T1000 (cell line): ENCODE measurements at places on chromosomes 13 and 19.

GRCh38 chr19:47497050-47497766 lies 13.2 kb upstream of the KPTN start:
- no peak for DNase-seq

DNA sequence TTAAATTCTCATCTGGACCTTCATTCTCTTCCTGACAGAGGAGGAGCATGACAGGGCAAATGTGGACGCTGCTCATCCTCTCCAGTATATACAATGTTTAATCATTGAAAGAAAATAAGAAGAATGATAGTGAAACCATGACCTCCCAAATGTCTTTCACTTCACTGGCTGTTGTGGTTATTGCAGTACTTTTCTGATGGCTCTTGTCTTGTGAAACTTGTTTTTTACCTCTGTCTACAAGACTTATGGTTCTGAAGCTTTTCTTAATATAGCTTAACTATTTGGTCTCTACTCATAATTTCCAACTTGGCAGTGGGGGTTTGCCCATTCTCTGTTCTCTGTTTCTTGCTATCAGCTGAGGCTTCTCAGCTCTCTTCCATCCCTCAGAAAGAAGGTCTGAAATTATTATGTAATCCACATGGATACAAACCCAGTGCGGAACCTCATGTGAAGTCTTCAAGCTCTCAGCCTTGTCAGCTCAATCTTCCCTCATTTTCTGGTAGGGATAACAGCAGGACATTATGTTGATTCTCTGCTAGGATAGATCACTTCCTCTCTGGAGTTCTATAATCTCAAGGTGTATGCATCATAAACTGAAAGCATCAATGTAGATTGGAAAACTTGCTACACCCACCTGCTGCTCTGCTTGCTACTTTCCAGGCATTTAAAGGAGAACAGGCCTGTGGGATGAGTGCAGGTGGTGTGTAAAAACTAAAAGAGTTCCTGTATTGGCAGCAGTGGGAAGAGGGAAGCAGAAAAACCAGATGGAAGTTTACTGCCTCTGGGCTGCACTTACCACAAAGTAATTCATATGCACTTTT lies 250.3 kb upstream of the HTR2A start:
- no peak for DNase-seq

GRCh38 chr19:50301607-50301971 lies 27.6 kb downstream of the KCNC3 start:
- no peak for DNase-seq

- no peak for DNase-seq
Observed at GRCh38 chr19:29672933-29673336, 7.7 kb downstream of the PLEKHF1 start.

DNA sequence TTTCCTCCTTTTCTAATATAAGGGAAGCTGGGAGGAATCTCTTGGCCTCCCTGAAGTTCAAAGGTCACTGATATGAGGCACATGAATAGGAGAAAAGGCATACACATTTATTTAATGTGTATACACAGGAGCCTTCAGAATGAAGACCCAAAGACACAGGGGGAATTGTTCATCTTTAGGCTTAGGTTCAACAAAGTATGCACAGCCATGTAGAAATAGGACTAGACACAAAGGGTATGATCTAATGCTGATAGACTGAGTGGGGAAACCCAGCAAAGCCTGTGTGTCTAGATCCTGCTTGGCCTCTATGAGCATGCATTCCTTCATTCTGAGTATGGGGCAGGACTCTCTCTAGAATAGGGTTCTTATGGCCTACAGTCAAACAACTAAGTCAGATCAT lies 177.1 kb upstream of the RFC3 start:
- no peak for DNase-seq

GRCh38 chr19:6034512-6034911 lies 56.6 kb upstream of the RANBP3 start:
- DNase-seq, result no peak

DNA sequence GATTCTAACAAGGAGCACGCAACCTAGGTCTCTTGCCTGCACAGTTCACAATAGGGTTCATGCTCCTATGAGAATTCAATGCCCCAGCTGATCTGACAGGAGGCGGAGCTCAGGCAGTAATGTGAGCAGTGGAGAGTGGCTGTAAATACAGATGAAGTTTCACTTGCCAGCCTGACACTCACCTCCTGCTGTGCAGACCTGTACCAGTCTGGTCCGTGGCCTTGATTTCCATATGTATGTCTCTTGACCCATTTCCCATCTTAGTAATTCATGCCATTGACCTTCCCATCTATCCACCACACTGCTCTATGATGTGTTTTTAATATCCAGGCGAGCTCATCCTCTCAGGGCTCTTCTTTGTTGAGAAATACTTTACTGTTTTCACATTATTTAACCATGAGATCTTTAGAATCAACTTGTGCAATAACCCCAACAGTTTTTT lies 95.2 kb downstream of the LRCH1 start:
- no peak for DNase-seq

- DNase-seq, result no peak
Observed at GRCh38 chr13:33612641-33613638, 205.0 kb upstream of the RFC3 start.

- no peak for DNase-seq
Observed at GRCh38 chr13:38905861-38906260, 84.8 kb downstream of the STOML3 start.

DNA sequence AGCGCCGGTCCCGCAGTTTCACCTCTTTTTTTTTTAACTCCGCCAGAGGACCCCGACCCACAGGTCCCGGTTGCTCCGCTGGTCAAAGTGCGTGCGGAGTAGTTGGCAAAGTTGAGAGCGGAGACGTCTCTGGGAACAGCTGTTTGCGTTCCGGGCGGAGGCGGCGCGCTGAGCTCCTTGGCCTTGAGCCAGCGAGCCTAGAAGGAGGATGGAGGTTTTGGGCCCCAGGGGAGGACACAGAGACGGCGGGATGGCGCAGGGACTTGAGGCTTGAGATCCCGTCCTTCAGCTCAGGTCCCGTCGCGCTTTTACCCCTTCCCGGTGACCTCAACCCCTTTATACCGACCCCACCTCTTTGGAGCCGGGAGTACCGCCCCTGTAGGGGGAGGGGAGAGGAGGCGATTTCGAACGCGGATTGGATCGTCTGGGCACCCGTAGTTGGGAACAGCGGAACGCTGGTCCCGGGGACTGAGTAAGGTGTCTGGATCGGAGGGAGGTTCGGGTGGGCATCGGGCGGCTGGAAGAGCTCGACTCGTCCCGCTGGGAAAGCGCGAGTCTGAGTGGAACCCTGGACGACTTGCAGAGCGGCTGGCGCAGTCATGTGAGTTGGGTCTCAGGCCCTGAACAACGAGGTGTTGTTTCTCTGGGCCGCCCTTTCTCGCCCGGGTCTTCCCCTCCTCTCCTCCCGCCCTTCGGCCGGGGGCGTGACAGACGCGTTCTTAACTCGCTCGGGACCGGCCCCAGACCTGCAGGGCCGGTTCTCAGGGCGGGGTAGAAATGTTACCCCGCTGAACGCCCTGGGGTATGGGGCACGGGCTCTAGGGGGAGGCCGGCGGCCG lies at the start of gene WBP4:
Gene WBP4, plus strand, starts transcription at position 435 of the 839 bp plus-strand sequence. Its CDS starts 165 bp downstream, at position 600.
- peak; percentile 79 for DNase-seq

- DNase-seq, result peak; percentile 82
Observed at GRCh38 chr19:46970815-46971214, 48.8 kb upstream of the NPAS1 start.

- no peak for DNase-seq
Observed at GRCh38 chr19:35858311-35858710, 1.6 kb downstream of the KIRREL2 start.

GRCh38 chr13:113179374-113180230 lies 21.2 kb downstream of the PROZ start:
- DNase-seq, result no peak

DNA sequence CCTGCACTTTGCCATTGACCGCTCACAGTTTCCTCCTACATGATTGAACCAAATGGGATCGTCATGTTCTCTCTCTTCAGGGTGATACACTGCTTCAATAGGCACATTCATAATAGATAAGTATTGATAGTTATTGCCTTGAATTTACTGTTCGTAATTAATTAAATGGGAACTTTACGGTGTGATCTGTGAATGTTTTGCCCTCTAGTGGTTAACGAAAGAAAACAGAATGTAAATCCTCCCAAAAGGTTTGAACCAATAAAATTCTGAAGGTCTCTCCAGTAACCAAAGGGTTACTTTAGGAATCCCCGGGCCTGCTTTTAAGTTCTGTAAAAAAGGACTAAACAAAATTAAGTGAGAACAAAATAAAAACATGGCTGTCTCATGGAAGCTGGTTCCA lies 389.3 kb downstream of the DACH1 start:
- no peak for DNase-seq

GRCh38 chr13:30481241-30481760 lies 15.6 kb upstream of the HMGB1 start:
- DNase-seq, result no peak

DNA sequence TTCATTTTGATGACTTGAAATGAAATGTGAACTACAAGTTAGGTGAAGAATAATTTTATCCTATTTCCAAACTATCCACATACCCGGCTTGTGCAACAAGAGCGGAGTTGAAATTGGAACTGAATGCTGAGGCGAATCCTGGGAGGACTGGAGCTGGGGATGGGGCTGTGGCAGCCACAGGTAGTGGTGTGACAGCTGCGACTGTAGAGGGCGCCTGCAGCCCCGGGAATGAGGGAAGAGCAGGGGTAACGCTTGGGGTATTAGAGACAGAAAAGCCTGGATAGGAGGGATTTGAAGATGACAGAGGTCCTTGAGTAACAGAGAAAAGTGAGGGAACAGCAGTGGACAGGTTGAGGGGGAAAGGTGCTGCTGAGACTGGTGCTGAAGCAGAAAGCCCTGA lies 22.0 kb upstream of the STOML3 start:
- DNase-seq, result no peak

DNA sequence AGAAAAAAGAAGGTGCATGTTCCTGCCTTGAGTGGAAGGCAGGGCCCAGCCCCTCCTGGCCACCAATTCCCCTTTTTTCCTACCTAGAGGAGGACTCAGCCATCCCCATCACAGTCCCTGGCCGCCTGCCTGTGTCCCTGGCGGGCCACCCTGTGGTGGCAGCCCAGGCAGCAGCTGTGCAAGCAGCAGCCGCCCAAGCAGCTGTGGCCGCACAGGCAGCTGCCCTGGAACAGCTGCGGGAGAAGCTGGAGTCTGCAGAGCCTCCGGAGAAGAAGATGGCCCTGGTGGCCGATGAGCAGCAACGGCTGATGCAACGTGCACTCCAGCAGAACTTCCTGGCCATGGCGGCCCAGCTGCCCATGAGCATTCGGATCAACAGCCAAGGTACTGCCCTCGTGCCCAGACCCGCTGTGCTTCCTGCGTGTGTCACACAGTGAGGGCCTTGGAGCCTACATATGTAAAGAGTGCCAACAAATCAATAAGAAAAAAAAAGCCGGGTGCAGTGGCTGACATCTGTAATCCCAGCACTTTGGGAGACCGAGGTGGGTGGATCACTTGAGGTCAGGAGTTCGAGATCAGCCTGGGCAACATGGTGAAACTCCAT lies 17.6 kb upstream of the WDR18 start:
- no peak for DNase-seq

GRCh38 chr19:38862321-38863059 lies 12.7 kb upstream of the HNRNPL start:
- no peak for DNase-seq

GRCh38 chr13:71867131-71867814 lies at the start of gene DACH1:
Gene DACH1, minus strand, starts transcription at chr13:71867204.
- peak; percentile 19 for DNase-seq

- no peak for DNase-seq
Observed at GRCh38 chr19:22286151-22286810, at the start of gene ZNF729. Gene ZNF729, plus strand, starts transcription at chr19:22286441. Its CDS starts 85 bp downstream, at chr19:22286526.

- DNase-seq, result no peak
Observed at GRCh38 chr19:38663156-38663651, 15.8 kb downstream of the ACTN4 start.

DNA sequence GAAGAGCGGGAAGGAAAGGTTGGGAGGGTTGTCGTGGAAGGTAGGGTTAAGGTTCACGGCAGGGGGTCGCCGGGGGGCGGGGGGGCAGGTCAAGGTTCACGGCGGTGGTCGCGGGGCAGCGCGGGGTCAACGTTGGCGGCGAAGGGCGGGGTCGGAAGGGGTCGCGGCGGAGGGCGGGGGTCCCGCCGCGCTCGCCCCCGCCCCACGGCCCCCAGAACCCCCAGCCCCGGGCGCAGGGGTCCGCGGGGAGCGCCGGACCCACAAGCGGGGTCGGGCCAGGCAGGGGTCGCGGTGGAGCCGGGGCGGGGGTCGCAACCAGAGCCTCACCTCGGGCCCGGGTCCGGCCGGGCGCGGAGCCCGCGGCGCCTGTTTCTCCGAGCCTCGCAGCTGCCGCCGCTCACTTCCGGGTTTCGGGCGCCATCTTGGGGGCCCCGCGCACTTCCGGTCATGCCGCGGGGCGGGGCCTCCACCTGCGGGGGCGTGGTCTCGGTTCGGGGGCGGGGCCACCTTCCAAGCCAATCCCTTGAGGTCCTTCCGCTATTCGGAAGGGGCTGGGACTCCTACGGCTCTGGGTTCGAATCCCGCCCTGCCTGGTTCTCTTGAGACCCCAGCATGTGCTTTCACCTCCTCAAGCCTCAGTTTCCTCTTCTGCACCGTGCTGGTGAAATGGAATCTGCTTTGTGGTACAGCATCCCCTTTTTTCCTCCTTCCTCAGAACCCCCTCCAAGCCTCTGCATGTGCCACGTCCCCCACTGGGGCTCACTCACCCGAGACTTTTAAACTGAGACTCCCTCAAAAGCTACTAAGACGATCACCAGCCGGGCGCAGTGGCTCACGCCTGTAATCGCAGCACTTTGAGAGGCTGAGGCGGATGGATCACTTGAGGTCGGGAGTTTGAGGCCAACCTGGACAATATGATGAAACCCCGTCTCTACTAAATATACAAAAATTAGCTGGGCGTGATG lies at the start of gene SBNO2:
Gene SBNO2, minus strand, starts transcription at position 424 of the 965 bp plus-strand sequence. CDS start 19,992 bp downstream, outside the sequence.
- DNase-seq, result peak; percentile 91
